EH (cell line): ENCODE measurements at places on chromosomes 2 and 18.
A peak's percentile ranks its signal among the peaks of the same experiment; 100 is the strongest.

DNA sequence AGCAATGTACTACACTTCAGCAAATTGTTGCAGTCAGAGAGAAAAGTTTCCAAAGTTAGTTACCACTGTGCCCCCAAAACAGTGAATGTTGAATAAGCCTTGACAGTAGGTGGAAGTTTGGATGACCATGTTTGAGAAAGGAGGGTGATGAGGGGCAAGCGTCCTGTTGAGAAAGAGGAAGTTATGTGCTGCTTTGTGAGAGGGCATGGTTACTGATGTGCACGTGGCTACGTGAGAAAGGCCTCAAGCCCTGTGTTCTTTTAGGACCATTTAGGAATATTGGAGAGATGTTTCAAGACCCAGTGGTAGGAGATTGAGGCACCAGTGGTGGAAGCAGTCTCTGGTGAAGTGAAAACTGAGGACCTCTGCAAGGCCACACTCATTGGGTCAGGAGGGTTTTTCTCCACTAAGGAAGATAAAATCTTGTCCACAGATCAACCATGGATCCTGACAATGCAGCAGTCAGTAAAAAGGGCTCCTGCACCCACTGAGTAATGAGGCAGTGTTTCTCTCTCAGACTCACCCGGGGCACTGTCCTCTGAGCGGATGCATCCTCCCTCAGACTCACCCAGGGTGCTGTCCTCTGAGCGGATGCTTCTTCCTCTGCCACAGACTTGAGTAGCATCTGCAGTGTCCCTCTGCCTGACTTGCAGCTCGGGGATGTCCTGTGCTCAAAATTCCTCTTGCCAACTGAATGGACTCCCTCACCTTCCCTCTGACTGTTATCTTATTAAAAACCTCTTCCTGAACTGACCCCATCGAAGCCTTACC is 34.7 kb upstream of the ACTR3 start:
- no peak for DNase-seq

DNA sequence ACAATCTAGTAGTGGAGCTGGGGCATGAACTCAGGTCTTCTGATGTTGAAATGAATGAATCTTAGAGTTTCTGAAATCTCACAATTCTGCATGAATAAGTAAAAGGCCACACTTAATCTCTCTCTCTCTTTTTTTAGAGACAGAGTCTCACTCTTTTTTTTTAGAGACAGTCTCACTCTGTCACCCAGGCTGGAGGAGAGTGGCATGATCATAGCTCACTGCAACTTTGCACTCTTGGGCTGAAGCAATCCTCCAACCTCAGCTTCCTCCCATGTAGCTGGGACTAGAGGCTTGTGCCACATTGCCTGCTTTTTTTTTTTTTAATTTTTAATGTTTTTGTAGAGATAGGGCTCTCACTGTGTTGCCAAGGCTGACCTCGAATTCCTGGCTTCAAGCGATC is 68.9 kb upstream of the THOC1 start:
- no peak for DNase-seq

- DNase-seq = no peak
Measured at GRCh38 chr2:23397478-23397877, 12.5 kb downstream of the KLHL29 start.

- DNase-seq = peak; percentile 79
Measured at GRCh38 chr18:36757081-36757480, 71.7 kb downstream of the TPGS2 start.

DNA sequence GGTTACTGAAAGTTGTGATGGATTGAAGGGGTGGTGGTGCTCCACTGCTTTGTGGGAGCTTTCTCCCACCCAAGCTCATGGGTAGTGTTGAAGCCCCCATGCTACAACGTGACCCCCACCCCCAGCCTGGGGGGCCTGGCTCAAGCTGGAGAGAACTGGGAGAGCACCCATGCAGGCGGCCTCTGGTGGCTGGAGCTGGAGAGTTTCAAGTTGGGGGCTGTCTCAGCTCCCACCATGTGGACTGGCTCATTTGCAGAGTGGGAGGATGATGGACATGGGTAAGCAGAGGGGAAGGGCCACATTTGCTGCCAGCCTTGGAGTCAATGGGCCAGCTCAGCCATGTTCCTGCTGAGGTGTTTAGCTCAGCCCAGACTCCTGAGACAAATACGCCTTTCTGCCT is 62.8 kb downstream of the INPP4A start:
- no peak for DNase-seq

DNA sequence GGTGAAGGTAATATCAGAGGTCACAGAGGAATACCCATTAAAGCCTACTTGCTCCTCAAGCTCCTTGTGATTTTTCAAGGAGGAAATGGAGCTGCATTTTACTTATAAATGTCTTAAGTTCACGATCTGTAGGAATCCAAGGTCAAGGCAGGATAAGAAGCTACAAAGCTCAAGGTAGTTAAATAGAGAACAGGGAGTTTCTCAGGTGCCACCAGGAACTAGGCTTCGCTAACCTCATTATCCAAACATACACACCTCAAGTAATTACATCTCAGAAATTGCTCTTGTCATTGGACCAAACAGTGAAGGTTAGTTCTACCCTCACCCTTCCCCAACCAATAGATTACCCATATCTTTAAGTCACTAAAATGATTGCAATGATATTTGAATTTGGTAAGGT is 317.4 kb upstream of the HNRNPA3 start:
- DNase-seq = no peak

DNA sequence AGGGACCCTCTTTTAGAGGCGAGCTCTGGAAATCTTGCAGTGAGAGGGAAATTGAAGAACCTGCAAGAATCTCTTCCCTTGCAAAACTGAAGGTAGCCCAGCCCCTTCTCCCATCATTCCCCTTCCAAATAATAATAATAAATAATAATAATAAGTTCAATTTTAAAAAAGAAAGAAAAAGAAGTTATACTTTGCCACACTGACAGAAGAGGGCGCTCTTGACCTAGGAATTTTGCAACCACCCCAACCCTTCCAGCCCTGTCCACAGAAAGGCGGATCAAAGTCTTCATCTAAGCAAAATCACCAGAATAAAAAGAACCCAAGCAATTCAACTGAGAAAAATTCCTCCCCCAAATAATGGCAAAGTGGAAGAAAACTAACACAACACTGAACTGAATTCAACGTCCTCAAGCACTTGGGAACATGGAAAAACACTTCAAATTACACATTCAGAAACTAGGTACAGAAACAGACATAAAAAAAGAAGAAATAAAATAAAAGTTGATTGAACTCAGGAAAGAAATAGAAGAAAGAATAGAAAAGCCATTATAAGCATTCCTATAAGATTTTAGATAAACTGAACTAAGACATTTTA is 98.9 kb upstream of the GLS start:
- peak; percentile 70 for DNase-seq

- peak; percentile 84 for DNase-seq
Measured at GRCh38 chr2:191679818-191680600, 2.1 kb downstream of the NABP1 start.
